ENCODE measurements at places on chromosomes 2 and 18. TPM values are rescaled to one million over a fixed set of nuclear protein-coding genes. Genes with fewer than 3 reads are reported as not detected.

DNA sequence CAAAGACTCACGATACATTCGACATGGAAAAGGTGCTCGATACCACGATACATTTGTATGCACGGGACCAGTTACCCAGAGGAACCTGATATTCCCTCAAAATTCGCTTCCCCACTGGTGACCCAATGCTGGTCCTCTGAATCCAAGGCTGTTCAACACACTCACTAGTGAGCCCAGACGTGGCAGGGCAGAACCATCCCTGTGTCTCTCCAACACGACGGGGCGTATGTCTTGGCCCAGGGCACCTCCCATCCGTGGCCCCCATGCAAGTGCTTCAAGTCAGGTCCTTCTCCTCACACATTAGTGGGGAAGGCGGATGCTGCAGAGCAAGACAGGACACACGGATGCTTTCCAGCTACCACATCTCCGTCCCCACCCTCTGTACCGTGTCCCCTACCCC is 6.1 kb downstream of the CRACDL start:
- no peak for DNase-seq

DNA sequence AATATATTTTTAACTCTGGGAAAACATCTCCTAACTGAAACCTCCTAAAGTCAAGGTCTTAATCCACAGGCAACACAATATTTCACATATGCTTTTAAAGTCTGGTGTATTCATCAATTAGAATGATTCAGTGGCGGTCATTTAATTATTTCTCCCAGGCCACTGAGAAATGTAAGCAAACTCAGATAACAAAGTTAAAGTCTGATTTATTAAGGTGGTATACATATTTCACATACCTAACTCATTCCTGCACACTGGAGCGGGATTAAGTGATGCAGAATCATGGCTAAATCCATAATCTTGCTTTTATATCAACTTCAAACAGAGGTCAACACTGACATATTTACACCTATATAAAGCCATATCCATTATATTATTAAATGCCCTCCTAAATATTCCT is 43.7 kb downstream of the FRZB start:
- no peak for DNase-seq

GRCh38 chr18:75172299-75173124 is 36.4 kb downstream of the PTGR3 start:
- DNase-seq, result no peak

- DNase-seq, result no peak
These were observed 43.3 kb downstream of the PLB1 start for GRCh38 chr2:28539118-28539541.

GRCh38 chr2:134671513-134671912 is 47.3 kb downstream of the TMEM163 start:
- no peak for DNase-seq

GRCh38 chr2:188159484-188159883 is 132.2 kb upstream of the GULP1 start:
- DNase-seq, result no peak

DNA sequence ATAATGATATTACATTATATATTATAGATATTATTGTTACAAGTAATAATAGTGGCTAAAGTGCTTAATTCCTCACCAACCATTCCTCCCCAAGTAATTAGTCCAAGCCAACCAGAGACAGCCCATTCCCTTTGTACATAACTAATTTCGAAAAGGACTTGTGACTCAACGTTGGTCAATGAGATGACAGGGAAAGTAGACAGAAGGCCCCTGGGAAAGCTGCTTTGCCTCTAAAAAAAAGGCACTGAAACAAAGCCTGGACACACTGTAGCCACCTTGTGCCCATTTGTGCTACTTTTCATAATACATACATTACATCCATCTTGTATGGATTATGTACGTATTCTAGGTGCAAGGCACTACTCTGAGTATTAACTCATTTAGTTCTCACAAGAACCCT is 28.8 kb downstream of the COLEC12 start:
- DNase-seq, result no peak

DNA sequence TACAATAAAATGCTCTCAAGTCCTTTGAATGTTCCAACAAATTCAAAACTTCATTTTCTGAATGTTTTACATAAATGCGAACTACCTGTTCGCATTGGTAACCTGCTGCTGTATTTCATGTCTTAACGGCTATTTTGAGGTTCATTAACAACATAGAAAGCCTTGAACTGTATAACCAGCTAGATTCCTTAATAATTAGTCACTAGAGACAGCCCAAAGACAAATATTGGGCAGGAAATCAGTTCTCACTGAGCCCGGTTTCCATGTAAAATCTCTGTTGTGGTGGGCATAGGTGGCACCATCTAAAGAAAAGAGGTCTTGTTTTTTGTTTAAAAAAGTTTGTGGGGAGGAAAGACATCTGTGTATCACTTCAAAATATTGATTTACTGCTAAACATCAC is 29.2 kb downstream of the PDIA6 start:
- no peak for DNase-seq

GRCh38 chr2:182300608-182301007 is 126.2 kb downstream of the PDE1A start:
- peak; percentile 22 for DNase-seq

- no peak for DNase-seq
These were observed 940 bp upstream of the BOLA3 start for GRCh38 chr2:74148457-74149246.

IL1RL2 gene
- total RNA-seq, result not detected

RMC1 gene
- 28.3 TPM for total RNA-seq

FBLN7 gene
- total RNA-seq, result 1.0 TPM

CHRND gene
- total RNA-seq, result 0.05 TPM
